ENCODE measurements at places on chromosomes 2 and 18. TPM values are rescaled to one million over a fixed set of nuclear protein-coding genes. Genes with fewer than 3 reads are reported as not detected.

DNA sequence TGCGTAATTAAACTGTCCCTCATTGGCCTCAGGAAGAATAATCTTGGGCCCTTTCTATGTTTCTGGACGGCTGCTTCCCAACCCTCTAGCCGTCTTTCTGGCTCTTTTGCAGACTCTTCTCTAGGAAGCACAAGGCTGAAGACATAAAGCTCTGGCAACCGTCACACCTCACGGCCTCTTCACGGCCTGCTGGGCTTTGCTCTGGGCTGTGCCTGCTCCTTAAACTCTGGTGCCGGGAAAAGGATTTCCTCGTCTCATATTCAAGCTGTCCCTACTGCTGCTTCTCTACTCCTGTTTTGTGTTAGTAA lies 36.0 kb upstream of the WIPF1 start:
- peak overlapping the region; percentile 42 for H3K27ac ChIP-seq
- no peak overlapping the region for H3K4me3 ChIP-seq
- DNase-seq = no peak
- H3K4me1 ChIP-seq = peaks cover 16% of the 10 kb centered on the region

DNA sequence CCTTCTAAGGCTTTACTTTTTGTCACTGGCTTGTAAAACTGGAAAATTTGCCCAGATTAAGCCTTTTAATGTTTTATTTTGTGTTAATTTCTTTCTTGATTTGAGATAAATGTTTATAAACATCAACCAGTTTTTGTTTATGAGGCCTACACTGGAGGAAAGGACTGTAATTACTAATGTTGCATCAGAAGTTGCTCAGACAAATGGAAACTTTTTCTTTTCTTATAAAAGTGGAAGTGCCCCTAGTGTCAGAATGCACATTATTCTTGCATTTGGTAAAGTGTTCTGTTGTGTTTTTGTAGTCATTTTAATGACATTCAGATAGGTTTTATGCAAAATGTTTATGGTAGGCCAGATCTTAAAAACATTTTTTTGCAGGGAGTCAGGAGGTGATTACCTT lies 25.3 kb downstream of the LCLAT1 start:
- no peak overlapping the region for H3K27ac ChIP-seq
- no peak overlapping the region for H3K4me3 ChIP-seq
- H3K4me1 ChIP-seq = no peaks in the 10 kb centered on the region
- no peak for DNase-seq
- H3K27me3 ChIP-seq = no peaks in the 10 kb centered on the region

DNA sequence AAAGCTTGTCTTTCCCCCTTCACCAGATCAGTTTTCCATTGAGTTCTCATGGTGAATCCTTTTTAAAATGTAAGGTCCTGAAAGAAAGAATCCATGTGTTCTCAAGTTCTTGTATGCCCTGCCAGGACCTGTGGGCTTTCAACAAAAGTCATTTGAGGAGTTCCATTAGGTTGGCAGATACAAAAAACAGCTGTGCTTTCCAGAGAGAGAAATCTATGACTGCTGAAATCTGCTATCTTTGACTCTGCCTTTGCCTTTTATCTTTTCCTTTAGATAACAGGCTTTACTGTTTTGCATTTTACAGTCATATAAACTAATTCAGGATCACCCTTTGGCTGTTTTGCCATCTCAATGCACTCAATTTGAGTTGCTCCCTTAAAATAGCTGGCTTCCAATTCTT lies 59.7 kb downstream of the CXCR4 start:
- no peak overlapping the region for H3K27ac ChIP-seq
- no peaks in the 10 kb centered on the region for H3K27me3 ChIP-seq
- no peak for DNase-seq
- H3K4me1 ChIP-seq = no peaks in the 10 kb centered on the region
- H3K4me3 ChIP-seq = no peak overlapping the region

DNA sequence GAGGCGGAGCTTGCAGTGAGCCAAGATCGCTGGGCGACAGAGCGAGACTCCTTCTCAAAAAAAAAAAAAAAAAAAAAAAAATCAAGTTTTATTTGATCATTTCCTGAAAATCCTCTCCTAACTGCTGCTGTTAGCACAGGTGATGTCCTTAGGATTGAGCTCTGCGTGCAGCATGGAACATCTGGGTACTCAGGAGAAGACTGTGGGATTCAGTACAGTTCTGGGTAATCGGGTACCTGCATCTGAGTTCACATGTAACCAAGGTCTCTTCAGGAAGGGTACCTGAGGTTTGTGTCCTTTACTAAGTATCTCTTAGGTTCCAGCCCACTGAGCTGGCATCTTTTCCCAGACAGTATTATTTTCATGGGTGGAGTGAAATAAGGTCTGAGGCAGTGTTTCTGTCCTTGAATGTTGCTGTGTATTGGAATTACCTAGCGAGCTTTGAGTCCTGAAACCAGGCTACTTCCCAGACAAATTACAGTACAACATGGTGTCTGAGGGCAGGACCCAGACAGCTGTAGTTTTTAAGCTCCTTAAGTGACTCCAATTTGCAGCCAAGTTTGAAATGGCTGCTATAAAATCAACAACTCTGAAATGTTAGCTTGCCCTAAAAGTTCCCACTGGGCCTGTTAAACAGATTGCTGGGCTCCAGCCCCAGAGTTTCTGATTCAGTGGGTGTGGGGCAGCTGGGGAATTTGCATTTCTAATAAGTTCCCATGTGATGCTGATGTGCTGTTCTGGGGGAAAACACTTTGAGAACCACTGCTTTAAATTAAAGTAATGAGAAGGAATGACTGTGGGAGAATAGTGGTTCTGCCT lies 120.5 kb downstream of the PMAIP1 start:
- H3K27ac ChIP-seq = no peak overlapping the region
- H3K4me1 ChIP-seq = no peaks in the 10 kb centered on the region
- H3K4me3 ChIP-seq = no peak overlapping the region
- H3K36me3 ChIP-seq = no peaks in the 10 kb centered on the region

- no peaks in the 10 kb centered on the region for H3K36me3 ChIP-seq
- H3K4me3 ChIP-seq = no peak overlapping the region
- H3K4me1 ChIP-seq = peaks cover 10% of the 10 kb centered on the region
- no peaks in the 10 kb centered on the region for H3K27me3 ChIP-seq
- H3K27ac ChIP-seq = no peak overlapping the region
- DNase-seq = peak; percentile 11
Observed at GRCh38 chr2:240231838-240232244, 91.4 kb upstream of the OTOS start.

DNA sequence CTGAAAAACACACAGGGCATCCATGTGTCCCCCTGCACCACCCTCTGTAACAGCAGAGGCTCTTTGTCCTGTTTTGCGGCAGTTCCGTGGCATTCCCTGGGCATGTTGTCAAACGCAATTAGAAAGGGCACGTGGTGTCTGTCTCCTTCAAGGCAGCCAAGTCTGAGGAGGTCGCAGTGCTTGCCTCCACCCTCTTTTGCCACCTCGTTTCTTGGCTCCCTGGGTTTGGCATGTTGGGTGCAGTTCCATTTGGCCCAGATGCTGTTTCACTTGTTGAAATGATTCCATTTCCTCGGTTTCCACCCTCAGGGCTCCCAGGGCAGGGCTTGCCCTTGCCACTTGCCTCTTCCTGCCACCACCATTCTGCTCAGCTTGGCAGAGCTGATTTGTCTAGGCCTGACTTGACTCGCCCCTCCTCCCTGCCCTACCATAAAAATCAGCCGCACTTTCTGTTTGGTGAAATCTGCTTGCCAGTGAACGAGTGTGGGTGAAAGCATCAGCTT lies 12.4 kb downstream of the CCL20 start:
- no peak for DNase-seq
- H3K4me1 ChIP-seq = no peaks in the 10 kb centered on the region
- H3K27ac ChIP-seq = no peak overlapping the region
- H3K27me3 ChIP-seq = no peaks in the 10 kb centered on the region

- H3K4me1 ChIP-seq = peaks cover 7% of the 10 kb centered on the region
- no peak overlapping the region for H3K27ac ChIP-seq
- H3K4me3 ChIP-seq = no peak overlapping the region
- H3K27me3 ChIP-seq = no peaks in the 10 kb centered on the region
- H3K36me3 ChIP-seq = no peaks in the 10 kb centered on the region
- DNase-seq = peak; percentile 4
Observed at GRCh38 chr2:128504246-128505149, 185.8 kb upstream of the HS6ST1 start.

DNA sequence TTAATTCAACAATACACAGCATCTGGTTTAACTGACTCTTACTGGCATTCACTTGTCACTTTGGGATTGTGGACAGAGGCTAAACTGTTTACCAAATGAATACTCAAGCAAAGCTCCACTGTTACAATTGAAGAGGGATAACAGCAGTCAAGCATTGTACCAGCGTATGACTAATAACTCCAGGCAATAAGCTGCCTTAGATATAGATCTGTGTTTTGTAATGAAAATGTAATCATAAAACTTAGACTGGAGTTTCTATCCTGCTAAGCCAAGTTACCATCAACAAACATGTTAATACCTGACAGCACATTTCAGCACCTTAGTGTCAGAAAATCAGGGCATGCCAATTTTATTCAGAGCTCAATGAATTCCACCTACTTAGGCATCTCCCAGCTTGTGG lies 889.5 kb downstream of the EPHA4 start:
- no peaks in the 10 kb centered on the region for H3K36me3 ChIP-seq
- no peak overlapping the region for H3K4me3 ChIP-seq
- no peaks in the 10 kb centered on the region for H3K27me3 ChIP-seq
- H3K27ac ChIP-seq = no peak overlapping the region
- no peak for DNase-seq

- no peaks in the 10 kb centered on the region for H3K27me3 ChIP-seq
- H3K4me1 ChIP-seq = no peaks in the 10 kb centered on the region
- no peak overlapping the region for H3K4me3 ChIP-seq
- no peaks in the 10 kb centered on the region for H3K36me3 ChIP-seq
Observed at GRCh38 chr2:56464066-56464465, 280.3 kb downstream of the CCDC85A start.

GRCh38 chr2:231611273-231612108 lies 18.8 kb downstream of the TEX44 start:
- peaks cover 34% of the 10 kb centered on the region for H3K4me1 ChIP-seq
- peak; percentile 40 for DNase-seq
- H3K36me3 ChIP-seq = no peaks in the 10 kb centered on the region
- H3K4me3 ChIP-seq = no peak overlapping the region

GRCh38 chr2:60339286-60339685 lies 214.2 kb downstream of the BCL11A start:
- no peak overlapping the region for H3K27ac ChIP-seq
- no peak for DNase-seq
- H3K4me1 ChIP-seq = no peaks in the 10 kb centered on the region
- no peaks in the 10 kb centered on the region for H3K27me3 ChIP-seq

- DNase-seq = no peak
- no peaks in the 10 kb centered on the region for H3K27me3 ChIP-seq
- H3K4me1 ChIP-seq = no peaks in the 10 kb centered on the region
- H3K4me3 ChIP-seq = no peak overlapping the region
Observed at GRCh38 chr2:142484111-142484510, 353.3 kb upstream of the LRP1B start.

DNA sequence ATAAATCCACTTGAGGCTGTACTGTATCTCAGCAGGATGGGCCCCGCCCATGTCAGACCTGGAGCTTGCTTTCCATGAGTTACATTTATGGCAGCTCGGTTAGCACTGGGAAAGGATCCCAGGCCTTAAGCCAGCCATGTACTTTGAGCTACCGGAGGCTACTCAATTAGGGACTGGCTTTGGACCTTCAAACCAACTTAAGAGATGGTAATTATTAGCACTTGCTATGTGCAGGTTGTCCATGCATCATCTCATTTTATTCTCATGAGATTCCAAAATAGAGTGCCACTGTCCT lies 64.4 kb downstream of the ACTR2 start:
- H3K4me3 ChIP-seq = no peak overlapping the region
- H3K36me3 ChIP-seq = no peaks in the 10 kb centered on the region
- no peak for DNase-seq
- H3K27ac ChIP-seq = no peak overlapping the region
- H3K27me3 ChIP-seq = no peaks in the 10 kb centered on the region
- H3K4me1 ChIP-seq = peaks cover 8% of the 10 kb centered on the region

DNA sequence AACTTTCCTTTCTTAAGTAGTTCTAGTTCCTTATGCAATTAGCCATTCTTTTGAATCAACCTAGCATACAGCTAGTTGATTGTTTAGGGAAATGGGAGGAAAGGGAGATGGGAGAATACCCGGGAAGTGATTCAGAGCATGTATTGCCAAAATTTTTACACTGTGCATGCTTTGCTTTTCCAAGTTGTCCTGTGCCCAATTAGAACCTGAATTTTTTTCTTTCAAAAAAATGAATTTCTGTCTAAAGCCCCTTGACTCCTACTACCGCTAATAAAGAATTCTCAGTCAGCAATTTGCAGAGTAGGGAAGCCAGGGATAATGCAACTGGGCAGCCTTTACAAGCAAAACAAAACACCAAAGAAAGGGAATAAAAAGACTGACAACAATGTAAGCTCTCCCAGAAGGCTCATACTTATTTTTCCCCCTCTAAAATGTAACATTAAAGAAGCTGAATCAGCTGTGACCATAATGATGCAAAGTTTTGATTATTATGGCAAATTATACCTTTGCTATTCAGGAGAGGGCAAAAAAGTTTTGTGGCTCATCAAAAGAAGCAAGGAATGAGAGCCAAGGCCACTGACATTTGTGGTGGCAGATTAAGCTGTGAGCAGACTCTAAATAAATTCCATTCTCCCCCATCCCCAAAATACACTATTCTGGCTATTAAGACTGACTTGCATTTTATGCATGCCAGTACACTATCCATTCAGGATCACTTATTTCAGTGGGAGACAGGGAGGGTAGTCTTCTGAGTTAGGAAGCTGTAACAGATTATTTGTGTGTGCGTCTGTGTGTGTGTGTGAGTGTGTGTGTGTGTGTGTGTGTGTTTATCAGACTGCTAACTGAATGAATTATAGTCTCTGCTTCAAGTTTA lies 174.3 kb downstream of the ERBB4 start:
- no peak for DNase-seq
- no peaks in the 10 kb centered on the region for H3K27me3 ChIP-seq
- H3K4me3 ChIP-seq = no peak overlapping the region
- no peak overlapping the region for H3K27ac ChIP-seq

GRCh38 chr2:156445296-156446220 lies 9.4 kb downstream of the GPD2 start:
- no peak overlapping the region for H3K4me3 ChIP-seq
- H3K27ac ChIP-seq = no peak overlapping the region
- no peaks in the 10 kb centered on the region for H3K36me3 ChIP-seq
- H3K27me3 ChIP-seq = no peaks in the 10 kb centered on the region
- peaks cover 3% of the 10 kb centered on the region for H3K4me1 ChIP-seq

Gene GALNT5
- 0.06 TPM for total RNA-seq

Gene TSPYL6
- 38.3 TPM for total RNA-seq

Gene LCT
- 0.47 TPM for total RNA-seq
